ENCODE measurements at places on chromosomes 5 and 9.

GRCh38 chr5:177402271-177403043 lies 2.0 kb upstream of the PFN3 start:
- peak; percentile 71 for DNase-seq

GRCh38 chr9:70975821-70976220 lies 145.6 kb downstream of the TRPM3 start:
- DNase-seq, result no peak

DNA sequence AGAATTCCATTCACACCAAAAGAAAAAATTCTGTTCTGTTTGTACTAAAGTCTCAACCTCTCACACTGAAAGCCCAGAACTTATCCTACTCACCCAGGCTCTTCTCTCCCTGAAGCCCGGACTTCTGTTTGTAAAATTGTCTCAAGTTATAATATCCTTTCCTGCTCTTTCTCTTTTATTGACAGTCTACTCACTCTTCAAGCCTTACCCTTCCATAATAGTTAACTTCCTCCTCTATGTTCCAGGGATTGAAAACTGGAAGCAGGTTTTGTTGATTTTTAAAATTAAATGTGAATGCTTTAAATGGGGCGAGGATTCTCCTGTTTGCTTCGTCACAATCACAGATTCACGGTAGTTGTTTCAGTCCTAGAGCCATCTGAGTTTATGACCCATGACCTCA lies 51.7 kb upstream of the CCDC112 start:
- DNase-seq, result no peak

GRCh38 chr9:92325991-92326500 lies 293 bp downstream of the CENPP start:
- DNase-seq, result no peak

- no peak for DNase-seq
Measured at GRCh38 chr9:15584379-15584778, 31.5 kb downstream of the CCDC171 start.

DNA sequence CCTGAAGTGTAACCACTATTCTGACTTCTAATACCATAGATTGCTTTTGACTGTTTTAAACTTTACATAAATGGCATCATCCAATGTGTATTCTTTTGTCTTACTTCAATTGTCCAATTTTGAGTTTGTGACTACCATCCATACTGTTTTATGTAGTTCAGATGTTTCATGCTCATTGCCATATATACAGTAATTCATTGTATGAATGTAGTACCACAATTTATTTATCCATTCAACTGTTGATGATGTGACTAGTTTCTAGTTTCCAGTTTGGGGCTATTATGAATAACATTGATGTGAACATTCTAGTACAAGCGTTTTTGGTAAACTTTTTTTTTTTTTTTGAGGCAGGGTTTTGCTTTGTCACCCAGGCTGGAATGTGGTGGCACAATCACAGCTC lies 55.1 kb downstream of the HMGCS1 start:
- DNase-seq, result no peak

DNA sequence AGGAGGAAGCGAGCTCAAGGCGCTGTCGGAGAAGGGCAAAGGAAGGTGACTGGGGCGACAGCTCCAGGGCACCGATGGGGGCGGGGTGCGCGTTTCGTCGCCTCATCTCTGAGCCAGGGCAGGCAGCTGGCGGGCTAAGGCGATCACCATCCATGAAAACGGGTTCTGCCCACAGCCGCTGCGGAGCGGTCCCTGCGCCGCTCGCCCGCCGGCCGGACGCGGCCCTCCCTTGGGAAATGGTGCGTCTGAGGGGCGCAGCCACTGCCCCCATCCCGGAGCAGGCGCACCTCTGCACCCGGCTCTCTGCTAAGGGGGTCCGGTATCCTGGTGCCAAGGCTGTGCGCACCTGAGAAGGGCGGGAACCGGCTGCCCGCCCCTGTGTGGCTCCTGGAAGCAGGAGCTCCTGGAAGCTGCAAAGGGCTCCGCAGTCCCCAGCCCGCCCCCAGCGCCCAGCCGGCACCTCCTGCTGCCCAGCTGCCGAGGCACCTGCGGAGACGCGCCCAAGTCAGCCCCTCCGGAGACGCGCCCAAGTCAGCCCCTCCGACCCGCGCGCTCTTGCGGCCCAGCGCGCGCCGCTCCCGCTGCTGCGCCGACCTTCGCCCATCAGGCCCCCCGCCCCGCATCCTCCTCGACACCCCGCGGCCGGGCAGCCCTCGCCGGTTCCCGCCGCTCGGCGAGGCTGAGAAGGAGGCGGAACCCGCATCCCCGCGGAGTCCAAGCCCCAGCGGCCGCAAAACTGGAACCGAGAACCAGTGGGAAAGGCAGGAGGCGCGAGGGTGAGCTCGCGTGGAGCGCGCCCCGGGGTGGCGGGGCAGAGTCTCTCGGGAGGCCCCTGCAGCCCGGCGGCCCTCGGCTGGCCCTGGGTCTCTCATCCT lies 757 bp downstream of the ANKRD34B start:
- no peak for DNase-seq

All from activated T-cell treated with anti-CD3 and anti-CD28 coated beads, Interleukin-2, amount 50 U/mL, for 1 hour (primary cell).